ENCODE measurements at places on chromosomes 12 and 14.

DNA sequence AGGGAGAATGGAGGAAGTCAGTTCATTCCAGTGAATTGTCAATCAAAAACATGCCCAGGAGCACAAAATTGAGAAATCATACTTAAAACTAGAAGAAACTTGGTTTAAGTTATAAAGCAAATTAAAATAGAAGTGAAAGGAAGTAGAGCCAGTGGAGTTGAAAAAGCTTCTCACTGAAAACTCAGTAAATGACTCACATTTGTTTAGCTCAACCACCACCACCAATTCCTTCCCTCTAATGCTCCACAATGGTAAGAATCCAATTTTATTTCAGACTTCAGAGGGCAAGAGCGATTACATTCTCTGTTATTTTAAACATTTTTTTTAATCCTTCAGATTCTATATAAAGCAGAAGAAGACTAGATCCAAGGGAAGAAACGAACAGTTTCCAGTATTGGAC, 19.4 kb downstream of the UTP20 start:
- no peak for DNase-seq

DNA sequence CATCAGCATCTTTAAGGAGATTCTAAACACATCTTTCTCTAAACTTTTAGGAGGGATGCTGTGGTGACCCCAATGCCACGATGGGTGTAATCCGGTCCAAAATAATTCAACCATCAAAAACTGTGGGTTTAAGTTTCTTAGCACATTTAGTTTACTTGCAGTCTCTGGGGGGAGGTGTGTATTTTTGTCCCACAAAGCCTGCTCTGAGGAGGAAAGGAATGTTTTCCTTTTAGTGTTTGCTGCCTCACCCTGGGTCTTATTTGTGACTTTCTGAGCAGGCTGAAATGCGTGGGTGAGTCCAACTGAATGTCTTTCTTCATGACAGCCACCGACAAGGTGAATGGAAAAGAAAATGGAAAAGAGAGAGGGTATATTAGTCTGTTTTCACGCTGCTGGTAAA, 1324.7 kb downstream of the AACS start:
- no peak for DNase-seq

GRCh38 chr14:80455031-80455430, 243.7 kb upstream of the DIO2 start:
- no peak for DNase-seq

- DNase-seq = no peak
Observed at GRCh38 chr14:89040080-89040459, 215.6 kb downstream of the TTC8 start.

GRCh38 chr12:88391556-88391955, 188.7 kb downstream of the KITLG start:
- DNase-seq = no peak

DNA sequence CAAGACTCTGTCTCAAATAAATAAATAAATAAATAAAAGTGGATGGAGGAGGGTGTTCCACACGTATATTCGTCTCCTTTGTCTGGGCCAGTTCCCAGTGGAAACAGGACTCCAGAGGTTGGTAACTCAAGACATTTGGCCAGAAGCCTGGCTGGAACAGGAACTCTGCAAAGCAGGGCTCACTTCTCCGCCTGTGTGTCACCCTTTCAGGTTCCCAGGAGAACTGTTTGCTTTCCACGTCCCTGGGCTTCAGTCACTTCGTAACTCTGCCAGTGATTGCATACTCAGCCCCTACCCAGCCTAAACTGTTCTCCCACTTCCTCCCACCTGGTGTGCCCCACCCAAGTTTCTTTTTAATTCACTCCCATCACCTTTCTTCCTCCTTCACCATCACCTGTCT, 7.0 kb upstream of the UBE2N start:
- DNase-seq = no peak

DNA sequence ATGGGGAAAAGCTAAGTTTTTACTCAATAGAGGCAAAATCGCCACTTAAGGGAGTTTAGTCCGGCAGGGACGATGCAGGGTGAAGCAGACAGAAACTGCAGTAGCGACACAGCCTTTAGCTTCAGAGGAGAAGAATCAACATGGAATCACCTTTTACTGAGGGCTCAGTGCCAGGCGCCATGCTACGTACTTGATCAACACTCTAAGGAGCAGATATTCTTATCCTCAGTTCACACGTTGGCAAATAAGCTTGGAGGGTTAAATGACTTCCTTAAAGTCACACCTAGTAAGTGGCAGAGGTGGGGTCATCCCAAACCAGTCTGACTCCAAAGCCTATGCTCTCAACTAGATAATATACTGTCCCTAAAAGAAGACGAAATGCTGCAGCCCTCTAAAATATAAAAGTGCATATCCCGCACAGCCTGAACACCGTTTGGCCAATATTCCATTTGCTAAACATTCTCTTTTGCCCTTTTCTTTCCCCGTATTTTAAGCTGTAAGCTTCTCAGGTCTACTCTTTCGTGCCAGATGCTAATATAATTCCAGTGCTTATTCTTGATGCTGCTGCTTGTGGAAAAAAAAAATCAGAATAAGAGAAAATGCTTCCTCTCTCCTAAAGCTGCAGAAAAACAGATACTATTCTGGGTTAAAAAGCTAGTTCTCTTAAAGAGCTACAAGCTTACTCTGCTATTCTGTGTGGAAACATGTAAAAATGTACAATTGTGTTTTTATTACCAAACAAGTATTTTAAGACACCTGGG, 10.9 kb downstream of the CCDC92 start:
- no peak for DNase-seq

DNA sequence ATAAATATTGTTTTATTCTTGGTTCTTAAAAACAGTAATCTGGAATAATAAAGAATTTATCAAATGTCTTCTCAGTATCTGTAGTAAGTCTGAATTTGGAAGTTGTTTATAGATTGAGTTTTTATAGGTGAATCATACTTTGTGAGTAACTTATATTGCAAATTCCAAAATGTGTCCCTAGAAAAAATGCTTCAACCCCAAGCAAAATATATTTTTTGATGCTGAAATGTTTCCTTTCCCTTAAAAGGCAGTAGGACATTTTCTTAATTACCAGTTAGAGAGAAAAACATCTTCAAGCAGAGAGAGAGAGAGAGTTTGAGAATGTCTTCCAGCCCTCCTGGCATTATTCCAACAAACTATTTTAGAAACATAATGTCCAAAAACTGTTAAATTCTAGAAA, 37.9 kb downstream of the PELI2 start:
- no peak for DNase-seq

- DNase-seq = no peak
Observed at GRCh38 chr12:2958432-2959191, 585 bp upstream of the TEAD4 start.

- no peak for DNase-seq
Observed at GRCh38 chr14:43795600-43796228, 711.4 kb downstream of the FSCB start.

DNA sequence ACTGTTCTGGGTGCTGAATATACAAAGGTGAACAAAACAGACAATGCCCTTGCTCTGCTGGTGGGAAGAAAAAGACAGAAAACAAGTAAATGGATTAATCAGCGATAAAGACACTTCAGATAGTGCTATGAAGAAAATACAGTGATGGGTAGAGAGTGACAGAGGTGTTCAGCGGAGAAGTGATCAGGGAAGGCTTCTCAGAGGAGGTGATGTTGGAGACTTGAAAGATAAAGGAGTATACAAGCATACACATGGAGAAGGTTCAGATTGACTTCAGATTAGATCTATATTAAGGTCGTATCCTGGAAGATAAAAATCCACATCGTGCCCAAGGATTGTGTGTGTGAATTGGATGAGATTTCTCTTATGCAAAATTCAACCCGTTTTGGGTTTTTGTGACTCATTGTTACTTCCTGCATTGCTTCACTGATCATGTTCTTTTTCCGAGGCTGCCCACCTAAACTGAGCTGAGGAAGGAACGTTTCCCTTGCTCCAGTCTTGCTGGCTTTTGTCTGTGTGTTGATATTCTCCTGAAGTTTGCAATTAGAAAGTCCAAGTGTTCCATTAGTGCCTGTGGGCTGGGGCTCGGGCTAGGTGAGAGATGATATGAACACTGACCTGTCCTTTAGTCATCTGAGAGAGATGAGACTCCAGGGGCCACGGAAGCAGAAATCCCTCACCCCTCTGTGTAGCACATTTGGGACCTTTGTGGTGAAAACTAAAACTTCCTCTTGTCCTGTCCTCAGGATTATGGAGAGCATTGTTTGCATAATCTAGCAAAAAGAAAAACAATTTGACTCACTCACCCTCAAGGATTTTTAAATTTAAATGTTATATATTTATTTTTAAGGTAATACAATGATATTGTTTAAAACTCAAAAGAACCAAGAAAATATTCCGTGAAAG, 27.6 kb downstream of the PLXNC1 start:
- DNase-seq = no peak

DNA sequence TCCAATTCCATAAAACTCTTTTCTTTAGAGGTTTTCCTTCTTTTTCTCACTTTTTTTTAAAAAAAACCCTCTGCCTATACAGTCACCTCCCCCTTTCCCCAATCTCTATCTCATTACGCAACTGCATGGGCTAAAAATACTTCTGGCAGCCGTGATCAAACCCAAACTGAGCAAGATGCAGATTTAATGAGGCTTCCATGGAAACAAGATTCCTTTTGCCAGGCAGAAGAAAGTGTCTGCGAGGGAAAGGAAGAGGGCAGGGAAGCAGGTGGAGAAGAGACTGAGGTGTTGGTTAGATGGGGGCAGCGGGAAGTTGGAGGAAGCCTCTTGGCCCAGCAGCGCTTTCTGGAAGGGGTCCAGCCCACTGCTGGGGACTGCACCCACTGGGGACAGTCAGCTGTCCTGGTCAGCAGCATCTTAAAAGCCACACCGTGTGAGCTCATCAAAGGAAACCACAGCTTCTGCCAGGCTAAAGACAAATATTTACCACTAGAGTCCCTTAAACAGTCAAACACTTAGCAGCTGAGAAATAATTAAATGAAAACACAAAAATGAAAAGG, 90.4 kb downstream of the SLC8A3 start:
- DNase-seq = no peak

- DNase-seq = no peak
Observed at GRCh38 chr14:22520796-22521195, 68.2 kb downstream of the DAD1 start.

DNA sequence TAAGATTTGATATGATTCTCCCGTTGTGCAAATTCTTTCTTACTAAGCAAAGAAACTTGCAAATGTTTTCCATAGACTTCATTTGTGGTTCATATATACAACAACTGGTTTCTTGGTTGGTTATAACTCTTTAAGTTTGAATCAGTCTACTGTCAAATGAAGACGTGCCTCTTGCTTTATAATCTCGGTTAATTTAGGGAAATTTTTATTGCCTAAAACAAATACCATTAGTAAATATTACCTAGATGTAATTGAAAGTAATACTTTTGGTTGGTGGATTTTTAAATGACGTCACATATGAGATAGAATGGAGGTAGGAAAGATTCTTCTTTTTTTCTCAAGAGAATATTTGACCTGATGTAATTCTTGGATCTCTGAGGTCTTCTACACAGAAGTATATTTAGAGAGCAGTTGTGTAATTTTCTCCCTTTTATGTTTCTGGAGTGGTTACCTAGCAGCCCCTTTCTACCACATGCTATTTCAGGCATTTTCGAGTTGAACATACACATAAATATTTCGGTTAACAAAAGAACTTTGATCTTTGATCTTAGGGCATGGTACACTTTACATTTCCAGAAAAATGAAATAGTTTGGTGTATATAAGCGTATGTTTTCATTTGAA, 1.7 kb downstream of the ATF7IP start:
- no peak for DNase-seq

DNA sequence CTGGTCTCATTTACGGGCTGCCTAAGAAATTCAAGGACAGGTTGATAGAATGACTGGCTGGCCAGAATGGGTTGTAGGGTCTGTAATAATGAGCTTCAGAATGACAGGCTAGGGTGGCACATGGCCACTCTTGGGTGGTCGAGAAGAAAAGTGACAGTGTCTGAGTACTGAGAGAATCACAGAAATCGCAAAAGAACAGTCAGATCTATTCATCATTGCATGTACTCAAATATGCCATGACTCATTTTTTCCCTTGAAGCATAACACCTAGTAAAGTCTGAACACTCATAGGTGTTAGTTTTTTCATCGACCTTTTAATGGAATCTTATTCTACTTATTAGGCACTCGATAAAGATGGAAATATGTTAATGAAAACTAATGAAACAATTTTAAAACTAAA, 37.8 kb upstream of the SEL1L start:
- DNase-seq = no peak

DNA sequence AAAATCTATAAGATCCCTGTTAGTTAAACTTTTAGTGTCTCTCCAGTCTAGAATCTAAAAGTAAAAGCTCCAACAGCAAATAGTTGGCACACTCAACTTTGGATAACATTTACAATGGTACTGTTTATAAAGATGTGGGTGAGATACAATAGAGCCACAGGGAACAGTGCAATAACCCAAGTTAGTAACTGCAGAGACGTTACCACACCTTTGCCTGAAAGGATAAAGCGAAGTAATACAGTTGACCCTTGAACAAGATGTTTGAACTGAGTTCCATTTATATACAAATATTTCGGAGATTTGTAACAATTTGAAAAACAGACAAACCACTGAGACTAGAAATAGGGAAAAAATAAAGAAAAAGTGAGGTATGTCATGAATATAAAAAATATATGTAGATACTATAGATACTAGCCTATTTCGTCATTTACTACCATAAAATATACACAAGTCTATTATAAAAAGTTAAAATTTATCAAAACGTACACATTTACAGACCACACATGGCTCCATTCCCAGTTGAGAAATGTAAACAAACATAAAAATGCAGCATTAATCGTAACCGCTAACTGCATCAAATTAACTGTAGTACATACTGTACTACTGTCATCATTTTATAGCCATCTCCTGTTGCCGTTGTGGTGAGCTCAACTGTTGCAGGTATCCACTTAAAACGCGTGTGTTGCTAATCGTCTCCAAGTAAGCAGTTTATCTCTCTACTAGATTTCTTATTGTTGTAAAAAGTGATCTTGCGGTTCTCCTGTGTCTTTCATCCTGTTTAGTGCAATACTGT, 56.5 kb upstream of the HIF1A start:
- no peak for DNase-seq

GRCh38 chr12:95124106-95124505, 50.7 kb upstream of the NR2C1 start:
- DNase-seq = no peak

DNA sequence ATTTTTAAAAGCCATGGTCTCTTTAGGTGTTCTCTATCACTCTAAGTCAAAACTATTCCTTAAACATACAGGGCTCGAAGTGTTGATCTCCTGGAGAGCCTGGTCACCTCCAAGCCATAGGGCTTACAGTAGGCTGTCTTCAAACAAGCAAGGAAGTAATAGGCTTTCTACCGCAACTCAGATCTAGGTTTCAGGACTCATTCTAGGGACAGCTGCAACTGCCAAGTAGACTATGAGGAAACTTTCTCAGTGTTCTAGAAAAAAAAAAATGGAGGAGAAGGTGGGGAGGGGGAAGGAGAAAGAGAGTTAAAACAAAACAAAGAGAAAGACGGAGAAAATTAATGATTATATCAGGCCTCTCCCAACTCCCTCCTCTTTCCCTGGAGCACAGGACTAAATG, 106.9 kb upstream of the ETV6 start:
- DNase-seq = no peak

DNA sequence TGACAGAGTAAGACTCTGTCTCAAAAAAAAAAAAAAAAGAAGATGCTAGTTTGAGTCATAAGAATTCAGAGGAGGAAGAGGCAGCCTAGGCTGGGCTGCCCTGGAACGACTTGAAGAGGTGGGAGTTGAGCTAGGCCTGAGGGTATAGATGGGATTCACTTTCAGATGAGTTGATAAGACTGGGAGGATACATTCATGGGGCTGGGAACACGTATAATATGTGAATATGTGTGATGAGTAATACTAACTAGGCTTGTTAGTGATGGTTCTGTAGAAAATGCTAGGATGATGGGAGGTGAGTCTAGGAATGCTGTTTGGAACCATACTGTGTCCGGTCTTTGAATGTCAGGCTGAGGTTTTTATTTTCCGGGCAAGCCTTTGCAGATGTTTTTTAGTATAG, 9.0 kb downstream of the PLEKHA5 start:
- no peak for DNase-seq
